ENCODE measurements at places on chromosomes 6 and 20.
A peak's percentile ranks its signal among the peaks of the same experiment; 100 is the strongest.

GRCh38 chr6:113146878-113147277 lies 710.3 kb upstream of the MARCKS start:
- DNase-seq, result no peak

DNA sequence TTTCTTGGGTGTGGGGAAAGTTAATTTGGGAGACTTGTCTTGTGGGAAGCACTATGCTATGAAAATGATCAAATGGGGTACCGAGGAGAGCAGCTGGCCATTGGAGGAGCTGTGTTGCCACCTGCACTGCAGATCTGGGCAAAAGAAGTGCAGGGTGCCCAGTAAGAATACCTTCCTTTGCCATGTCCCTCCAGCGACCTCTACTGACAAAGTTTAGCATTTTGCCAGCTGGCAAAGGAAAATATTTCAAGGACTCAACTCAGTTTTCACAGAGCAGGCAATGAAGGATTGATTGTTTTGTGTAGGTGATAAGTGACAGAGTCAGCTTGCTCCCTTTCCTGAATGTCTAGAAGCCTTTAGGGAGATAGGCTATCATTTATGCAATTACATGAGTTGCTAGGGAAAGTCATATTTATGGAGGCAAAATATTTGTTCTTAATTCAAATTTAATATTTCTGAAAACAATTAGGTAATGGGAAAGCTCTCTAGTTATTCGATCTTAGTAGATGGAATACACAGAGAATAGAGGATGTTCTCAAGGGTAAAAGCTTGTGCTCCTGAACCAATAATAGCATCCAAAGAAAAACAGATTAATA lies 118.4 kb downstream of the FARS2 start:
- DNase-seq, result no peak

- no peak for DNase-seq
Observed at GRCh38 chr6:33894438-33894837, 90.6 kb upstream of the MLN start.

- DNase-seq, result no peak
Observed at GRCh38 chr6:56154076-56154475, 93.3 kb downstream of the COL21A1 start.

- DNase-seq, result no peak
Observed at GRCh38 chr6:135693811-135694370, 157.6 kb upstream of the PDE7B start.

GRCh38 chr6:37669887-37670437 lies 27.7 kb downstream of the MDGA1 start:
- no peak for DNase-seq

GRCh38 chr6:149558029-149558428 lies 8.1 kb upstream of the GINM1 start:
- DNase-seq, result no peak

DNA sequence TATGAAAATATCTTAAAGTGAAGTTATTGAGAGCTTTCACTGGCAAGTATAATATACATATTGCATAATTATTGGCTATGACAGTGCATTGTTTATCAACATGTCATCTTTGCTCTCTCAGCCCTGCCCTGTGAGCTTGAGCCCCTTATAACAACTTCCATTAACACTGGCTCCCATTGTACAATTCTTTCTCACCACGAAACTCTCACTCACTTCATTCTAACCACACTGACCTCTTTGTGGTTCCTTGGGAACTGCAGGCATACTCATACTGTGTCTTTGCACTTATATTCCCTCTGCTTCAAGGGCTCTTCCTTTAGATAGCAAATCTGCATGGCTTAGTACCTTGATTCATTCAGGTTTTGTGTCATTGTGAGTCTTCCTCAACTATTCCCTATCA lies 411.8 kb downstream of the CDKAL1 start:
- DNase-seq, result no peak

DNA sequence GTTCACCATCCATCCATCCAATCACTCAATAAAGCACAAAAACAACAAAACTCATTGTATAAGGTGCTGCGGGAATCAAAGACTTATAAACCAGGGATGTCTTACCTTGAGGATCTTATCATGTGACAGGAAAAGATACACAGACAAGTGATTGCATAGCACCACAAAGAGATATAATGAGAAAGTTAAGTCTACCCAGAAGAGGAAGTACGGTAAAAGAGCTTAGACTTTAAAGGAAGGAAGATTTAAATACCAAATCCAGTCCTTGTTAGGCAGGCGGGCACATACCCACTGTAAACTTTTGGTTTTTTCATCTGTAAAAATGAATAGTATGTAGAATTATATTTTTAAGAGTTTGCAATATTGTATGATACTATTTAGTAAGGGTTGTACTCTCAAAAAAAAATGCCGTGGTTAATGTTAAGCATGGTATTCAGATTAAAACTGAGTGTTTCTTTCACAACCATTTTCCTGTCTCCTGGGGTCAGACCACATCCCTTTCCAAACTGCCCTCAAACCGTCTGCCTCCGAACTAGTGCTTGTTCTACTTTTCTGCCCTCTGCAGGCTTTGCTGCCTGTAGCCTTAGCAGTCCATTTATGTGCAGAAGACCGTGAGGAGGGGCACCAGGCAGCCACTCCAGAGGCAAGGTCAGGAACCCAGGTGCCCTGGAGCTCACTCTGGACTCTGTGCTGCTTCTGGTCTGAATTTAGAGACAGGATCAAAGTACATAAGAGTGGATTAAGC lies 179.5 kb upstream of the SYNDIG1 start:
- DNase-seq, result no peak

- DNase-seq, result no peak
Observed at GRCh38 chr20:26276554-26277210, 580.0 kb upstream of the ZNF337 start.

DNA sequence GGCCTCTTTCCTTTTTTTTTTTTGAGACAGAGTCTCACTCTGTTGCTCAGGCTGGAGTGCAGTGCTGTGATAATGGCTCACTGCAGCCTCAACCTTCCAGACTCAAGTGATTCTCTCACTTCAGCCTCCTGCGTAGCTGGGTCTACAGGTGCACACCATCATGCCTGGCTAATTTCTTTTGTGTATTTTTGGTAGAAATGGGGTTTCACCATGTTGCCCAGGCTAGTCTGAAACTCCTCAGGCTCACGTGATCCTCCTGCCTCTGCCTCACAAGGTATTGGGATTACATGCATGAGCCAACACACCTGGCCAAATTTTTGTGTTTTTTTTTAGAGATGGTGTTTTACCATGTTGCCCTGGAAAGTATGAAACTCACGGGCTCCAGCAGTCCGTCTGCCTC lies 29.3 kb downstream of the SRC start:
- no peak for DNase-seq

DNA sequence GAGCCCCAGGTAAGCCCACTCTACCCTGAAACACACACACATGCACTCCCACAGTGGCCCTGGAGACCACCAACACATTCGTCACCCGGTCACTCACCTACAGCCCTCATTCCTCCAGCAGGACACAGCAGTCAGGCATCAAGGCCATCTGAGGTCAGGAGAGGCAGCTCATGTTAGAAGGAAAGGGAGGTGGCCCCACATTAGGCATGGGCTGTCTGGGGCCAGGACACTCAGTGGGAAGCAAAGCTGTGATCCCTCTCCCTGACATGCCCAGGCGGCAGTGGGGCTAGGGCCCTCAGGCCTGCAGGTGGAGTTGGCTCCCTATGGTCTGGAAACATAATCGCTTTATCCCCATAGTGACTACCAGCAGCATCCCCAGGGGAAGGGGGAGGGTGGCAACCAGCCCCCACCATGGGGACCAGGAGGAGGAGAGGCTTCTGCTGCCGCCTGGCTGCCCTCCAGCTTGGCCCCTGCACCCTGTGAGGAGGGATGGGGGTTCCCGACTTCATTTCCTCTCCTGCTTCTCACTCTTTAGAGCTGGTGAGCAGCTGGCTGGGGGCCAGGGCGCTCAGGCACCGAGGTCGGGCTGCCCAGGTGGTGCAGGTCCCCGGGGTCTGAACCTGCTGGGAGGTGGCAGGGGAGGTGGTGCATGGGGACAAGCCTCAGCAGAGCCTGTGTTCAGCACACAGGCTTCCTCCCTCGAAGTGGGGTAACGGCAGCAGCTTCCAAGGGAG lies 76.6 kb upstream of the CST7 start:
- DNase-seq, result peak; percentile 86
